ENCODE measurements at places on chromosomes 2 and 18. TPM values are rescaled to one million over a fixed set of nuclear protein-coding genes. Genes with fewer than 3 reads are reported as not detected.

- no peak for DNase-seq
- no peaks in the 10 kb centered on the region for H3K4me1 ChIP-seq
- no peak overlapping the region for H3K27ac ChIP-seq
These were observed 55.1 kb upstream of the SIX3 start for GRCh38 chr2:44886414-44886813.

GRCh38 chr2:1569879-1570450 is 156.7 kb downstream of the TPO start:
- H3K27me3 ChIP-seq = peaks cover 4% of the 10 kb centered on the region
- H3K4me3 ChIP-seq = no peak overlapping the region
- H3K36me3 ChIP-seq = no peaks in the 10 kb centered on the region
- no peak overlapping the region for H3K27ac ChIP-seq
- no peak for DNase-seq

DNA sequence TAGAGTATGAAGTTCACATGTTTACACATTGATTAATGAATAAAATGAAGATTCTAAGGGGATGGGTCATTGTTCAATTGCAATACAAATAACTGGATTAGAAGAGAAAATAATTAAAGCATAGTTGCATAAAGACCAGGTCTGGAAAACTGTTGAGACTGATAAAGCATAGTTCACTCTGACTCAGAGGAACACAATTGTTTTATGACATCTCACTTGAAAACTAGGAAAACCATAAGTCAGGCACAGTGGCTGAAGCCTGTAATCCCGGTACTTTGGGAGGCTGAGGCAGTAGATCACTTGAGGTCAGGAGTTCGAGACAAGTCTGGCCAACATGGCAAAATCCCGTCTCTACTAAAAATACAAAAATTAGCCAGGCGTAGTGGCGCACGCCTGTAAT is 46.7 kb downstream of the PLA2R1 start:
- DNase-seq = no peak
- no peak overlapping the region for H3K4me3 ChIP-seq
- H3K27ac ChIP-seq = no peak overlapping the region
- no peaks in the 10 kb centered on the region for H3K4me1 ChIP-seq

- no peaks in the 10 kb centered on the region for H3K4me1 ChIP-seq
- H3K27ac ChIP-seq = no peak overlapping the region
- no peaks in the 10 kb centered on the region for H3K36me3 ChIP-seq
- no peak overlapping the region for H3K4me3 ChIP-seq
- H3K27me3 ChIP-seq = no peaks in the 10 kb centered on the region
These were observed 26.4 kb upstream of the ZNF532 start for GRCh38 chr18:58838165-58838860.

GRCh38 chr18:75130591-75131328 is 78.2 kb downstream of the PTGR3 start:
- H3K27me3 ChIP-seq = no peaks in the 10 kb centered on the region
- H3K4me3 ChIP-seq = no peak overlapping the region
- no peak overlapping the region for H3K27ac ChIP-seq
- peak; percentile 28 for DNase-seq

- H3K27ac ChIP-seq = no peak overlapping the region
- DNase-seq = no peak
- no peaks in the 10 kb centered on the region for H3K27me3 ChIP-seq
- H3K4me3 ChIP-seq = no peak overlapping the region
These were observed 646.9 kb upstream of the ACVR2A start for GRCh38 chr2:147197754-147198483.

GRCh38 chr2:173881886-173882285 is 83.3 kb downstream of the SP3 start:
- H3K27ac ChIP-seq = no peak overlapping the region
- H3K27me3 ChIP-seq = no peaks in the 10 kb centered on the region
- no peaks in the 10 kb centered on the region for H3K36me3 ChIP-seq
- no peaks in the 10 kb centered on the region for H3K4me1 ChIP-seq

- no peaks in the 10 kb centered on the region for H3K27me3 ChIP-seq
- no peak overlapping the region for H3K27ac ChIP-seq
- no peak for DNase-seq
These were observed 148.5 kb upstream of the DNMT3A start for GRCh38 chr2:25490217-25490616.

DNA sequence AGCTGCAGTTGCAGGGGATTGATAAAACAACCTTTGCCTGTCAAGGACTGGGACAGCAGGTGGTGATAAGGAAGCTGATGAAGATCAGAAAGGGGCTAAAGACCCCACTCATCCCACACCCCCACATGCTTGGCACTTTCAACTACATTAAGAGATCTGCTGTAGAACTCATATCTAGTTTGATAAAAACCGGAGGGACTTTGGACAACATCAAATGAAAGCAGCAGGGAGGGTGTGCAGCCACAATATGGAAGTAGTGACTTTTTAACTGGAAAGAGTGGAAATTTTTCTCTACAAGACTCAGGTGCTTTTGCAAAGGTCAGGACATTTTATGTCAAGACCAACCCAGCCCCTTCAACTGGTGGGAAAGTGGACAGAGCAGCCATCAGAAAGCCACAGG is 56.8 kb downstream of the TBC1D8 start:
- no peak overlapping the region for H3K4me3 ChIP-seq
- H3K4me1 ChIP-seq = no peaks in the 10 kb centered on the region
- no peak overlapping the region for H3K27ac ChIP-seq
- no peaks in the 10 kb centered on the region for H3K36me3 ChIP-seq

DNA sequence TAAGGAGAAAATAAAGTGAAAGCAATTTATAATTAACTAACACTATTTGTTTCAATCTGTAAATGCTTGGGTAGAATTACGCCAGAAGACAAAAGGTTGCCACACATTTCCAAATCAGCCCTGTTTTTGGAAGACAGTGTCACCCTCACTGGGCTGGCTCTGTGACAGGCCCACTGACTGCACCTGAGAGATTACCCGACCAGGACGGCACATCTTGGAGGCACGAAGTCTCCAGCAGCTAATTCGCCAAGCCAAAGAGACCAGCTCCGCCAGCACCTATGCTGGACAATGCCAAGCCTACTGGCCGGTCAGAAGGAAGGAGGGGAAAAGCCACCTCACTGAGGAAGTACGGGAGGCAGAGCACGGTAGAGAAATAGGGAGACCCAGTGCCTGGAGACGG is 61.9 kb downstream of the CYB5A start:
- no peaks in the 10 kb centered on the region for H3K36me3 ChIP-seq
- H3K27ac ChIP-seq = no peak overlapping the region
- no peak overlapping the region for H3K4me3 ChIP-seq

Gene EGR4
- total RNA-seq = not detected

Gene KCNG2
- not detected for total RNA-seq

Gene ITGA4
- total RNA-seq = 80.0 TPM

Gene SERPINB12
- not detected for total RNA-seq

Gene KIDINS220
- total RNA-seq = 50.8 TPM
